A673 (cell line): ENCODE measurements at places on chromosomes 7 and 10. TPM values are rescaled to one million over a fixed set of nuclear protein-coding genes. Genes with fewer than 3 reads are reported as not detected.

GRCh38 chr10:44851881-44852280, 59.3 kb upstream of the TMEM72 start:
- H3K4me3 ChIP-seq: no peak overlapping the region
- H3K27me3 ChIP-seq: no peaks in the 10 kb centered on the region

DNA sequence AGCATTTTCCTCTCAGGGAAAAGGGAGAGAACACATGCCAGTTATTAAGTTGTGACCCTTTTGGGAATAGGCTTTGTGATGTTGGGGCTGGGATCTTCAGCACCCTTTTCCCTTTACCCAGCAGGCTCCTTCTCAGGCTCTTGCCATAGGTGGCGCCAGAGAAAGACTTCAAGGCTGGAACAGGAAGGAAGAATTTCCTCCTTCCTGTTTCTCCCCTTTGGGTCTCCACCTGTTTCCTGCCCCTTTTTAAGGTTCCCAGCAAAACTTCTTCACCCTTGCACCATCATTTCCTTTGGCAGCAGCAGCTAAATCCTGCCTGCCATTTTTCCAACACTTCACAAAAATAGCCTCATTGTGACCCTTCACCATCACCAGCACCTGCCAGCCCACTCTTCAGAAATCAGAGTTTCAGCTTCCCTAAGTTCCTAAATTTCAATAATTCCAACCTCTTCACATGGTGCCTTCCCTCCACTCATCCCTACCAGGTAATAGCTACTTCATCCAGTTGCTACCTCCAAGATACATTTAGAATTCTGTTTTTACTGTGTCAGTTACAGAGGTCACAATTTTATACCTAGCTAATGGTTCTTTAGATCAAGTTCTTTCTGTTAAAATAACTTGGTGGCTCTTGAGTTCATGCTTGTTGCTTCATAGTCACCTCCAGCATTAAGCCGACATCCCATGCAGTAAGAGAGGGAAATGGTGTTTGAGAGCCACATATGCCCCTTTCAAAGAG, 22.4 kb upstream of the FOXK1 start:
- peak; percentile 44 for DNase-seq
- peaks cover 5% of the 10 kb centered on the region for H3K4me1 ChIP-seq
- no peak overlapping the region for H3K27ac ChIP-seq
- H3K27me3 ChIP-seq: no peaks in the 10 kb centered on the region
- H3K4me3 ChIP-seq: no peak overlapping the region
- H3K36me3 ChIP-seq: no peaks in the 10 kb centered on the region

ZNF467 gene
- total RNA-seq: 3.5 and 7.5 TPM in 2 replicates

DNA sequence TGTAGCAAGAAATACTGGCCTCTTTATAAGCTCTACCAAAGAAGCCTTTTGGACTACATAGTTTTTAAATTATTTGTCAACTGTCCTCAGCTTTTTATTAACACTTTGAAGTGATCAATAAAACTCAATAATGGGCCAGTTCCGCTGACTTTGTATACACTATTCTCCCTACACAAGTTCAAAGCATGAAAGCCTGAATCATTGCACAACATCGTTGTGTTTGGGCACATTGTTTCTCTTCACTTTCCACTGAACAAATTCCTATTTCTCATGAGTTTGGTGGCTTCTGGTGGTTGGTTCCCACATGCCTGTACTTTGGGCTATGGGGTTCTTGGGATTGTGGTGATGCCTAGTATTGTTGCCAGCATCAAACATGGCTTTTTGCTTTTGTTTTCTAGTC, 561.8 kb upstream of the LRRN3 start:
- no peak overlapping the region for H3K4me3 ChIP-seq
- DNase-seq: no peak
- no peaks in the 10 kb centered on the region for H3K27me3 ChIP-seq
- no peaks in the 10 kb centered on the region for H3K4me1 ChIP-seq
- no peaks in the 10 kb centered on the region for H3K36me3 ChIP-seq
- H3K27ac ChIP-seq: no peak overlapping the region

- no peak for DNase-seq
- no peaks in the 10 kb centered on the region for H3K27me3 ChIP-seq
- H3K4me1 ChIP-seq: no peaks in the 10 kb centered on the region
- H3K4me3 ChIP-seq: no peak overlapping the region
These were observed 132.4 kb downstream of the FAM53B start for GRCh38 chr10:124611738-124612137.

DNA sequence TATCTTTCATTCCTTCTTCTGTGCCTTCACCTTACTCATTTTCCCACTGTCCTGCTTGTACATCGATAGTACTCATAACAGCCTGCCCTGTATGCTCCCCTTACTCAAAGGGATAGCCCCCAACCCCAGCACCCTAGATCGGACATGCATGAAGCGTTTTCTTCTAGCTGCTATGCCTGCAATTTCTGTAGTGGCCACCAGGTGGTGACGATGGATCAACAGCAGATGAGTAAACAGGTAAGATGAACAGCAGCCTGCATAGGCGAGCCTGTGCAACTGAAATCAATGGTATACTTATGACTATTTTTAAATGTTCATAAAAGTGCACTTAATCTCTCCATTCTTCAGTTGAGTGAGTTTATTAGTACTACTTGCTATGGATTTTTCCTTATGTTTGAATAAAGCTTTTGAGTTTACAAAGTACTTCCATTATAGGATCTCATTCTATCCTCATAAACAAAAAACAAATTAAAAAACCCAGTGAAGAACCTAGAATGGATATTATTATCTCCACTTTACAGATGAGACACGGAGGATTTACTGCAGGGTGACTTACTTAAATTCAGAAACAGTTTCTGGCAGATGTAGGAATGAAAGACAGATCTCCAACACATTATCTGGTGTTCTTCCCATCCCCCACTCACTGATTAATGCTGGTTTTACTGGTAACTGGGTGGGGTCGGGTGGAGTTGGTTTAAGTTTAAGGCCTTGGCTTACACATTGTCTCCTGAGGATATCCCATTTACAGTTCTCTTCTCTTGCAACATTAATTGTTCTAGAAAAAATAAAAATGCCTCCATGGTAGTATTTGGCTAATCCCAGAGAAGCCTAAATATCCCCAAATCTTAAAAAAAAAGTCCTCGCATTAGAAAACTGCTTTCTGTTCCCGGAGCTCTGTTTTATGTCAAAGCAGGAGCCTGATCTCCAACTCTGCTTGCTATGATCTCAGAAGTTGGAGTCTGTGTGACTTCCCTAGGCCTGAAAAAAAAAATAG, 222.1 kb downstream of the GLI3 start:
- H3K4me3 ChIP-seq: no peak overlapping the region
- H3K27me3 ChIP-seq: no peaks in the 10 kb centered on the region
- no peak overlapping the region for H3K27ac ChIP-seq
- DNase-seq: peak; percentile 58
- H3K4me1 ChIP-seq: peaks cover 4% of the 10 kb centered on the region

GRCh38 chr10:107163881-107164861, at the start of gene SORCS1:
Gene SORCS1 (minus strand): TSS chr10:107164706.
- peak within 1 kb of the TSS; percentile 50 for H3K4me3 ChIP-seq
- peak; percentile 52 for DNase-seq
- no peak within 1 kb of the TSS for H3K27ac ChIP-seq
- H3K4me1 ChIP-seq: peaks cover 4% of the 10 kb centered on the region
- peaks cover 67% of the 10 kb centered on the region for H3K27me3 ChIP-seq
